ENCODE measurements at places on chromosomes 4 and X.

DNA sequence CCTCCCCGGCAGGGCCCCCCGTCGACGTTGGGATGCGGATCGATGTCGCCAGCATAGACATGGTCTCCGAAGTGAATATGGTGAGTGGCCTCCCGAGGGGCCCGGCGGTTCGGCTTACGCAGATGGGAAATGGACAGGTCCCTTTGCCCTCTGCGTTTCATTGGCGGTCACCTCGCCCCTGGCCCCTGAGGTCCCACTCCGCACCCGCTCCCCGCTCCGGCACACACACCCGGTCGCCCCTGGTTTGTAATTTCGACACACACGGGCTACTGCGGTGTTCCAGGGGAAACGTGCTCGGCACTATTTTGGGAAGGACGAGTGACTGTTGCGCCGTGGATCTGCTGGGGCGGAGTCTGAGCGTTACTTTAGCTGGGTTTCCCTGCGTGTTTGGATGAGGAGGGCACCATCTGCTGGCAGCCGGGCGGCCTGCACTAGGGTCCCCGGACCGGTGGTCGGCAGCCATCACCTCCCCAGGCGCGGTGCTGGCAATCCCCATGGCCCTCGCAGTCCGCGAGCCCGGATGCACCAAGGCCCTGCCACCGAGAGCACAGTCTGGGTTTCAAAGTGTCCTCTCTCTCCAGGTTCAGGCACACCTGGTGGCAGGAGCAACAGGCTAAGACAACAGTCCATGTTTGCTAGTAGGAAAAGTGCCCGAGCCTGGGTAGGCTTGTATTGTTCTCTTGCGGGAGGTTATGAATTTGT is 1.2 kb downstream of the GABRB1 start:
- DNase-seq, result peak; percentile 38

DNA sequence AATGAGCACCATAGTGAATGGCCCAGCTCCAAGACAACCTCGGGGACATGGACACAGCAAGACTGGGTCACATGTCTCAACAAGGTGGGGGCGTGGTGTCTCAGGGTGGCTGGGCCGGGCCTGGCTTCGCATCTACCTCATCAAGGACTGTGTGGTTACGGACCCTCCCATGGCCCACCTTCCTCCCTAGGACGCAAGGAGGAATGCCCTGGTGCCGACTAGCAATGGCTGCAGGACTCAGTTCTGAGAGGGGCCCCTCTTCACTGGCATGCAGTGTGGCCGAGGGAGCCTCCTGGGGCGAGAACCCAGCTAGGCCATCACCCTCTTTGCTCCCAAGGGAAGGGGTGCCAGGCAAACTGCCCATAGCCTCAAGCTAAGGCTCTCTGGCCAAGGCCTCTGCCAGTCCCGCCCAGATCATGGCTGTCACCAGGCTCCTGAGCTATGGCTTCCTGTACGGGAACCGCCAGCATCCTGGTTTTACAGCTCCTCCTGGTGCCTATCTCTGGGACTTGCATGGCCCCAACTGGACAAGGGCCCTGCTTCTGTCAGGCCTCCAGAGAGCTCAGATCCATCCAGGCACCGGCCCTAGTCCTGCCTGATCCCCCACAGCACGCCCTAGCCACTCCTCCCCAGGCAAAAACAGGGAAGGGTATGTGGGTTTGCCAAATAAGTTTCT is 218.0 kb upstream of the AGTR2 start:
- no peak for DNase-seq

GRCh38 chrX:150088042-150088441 is 149.8 kb upstream of the EOLA2 start:
- no peak for DNase-seq

DNA sequence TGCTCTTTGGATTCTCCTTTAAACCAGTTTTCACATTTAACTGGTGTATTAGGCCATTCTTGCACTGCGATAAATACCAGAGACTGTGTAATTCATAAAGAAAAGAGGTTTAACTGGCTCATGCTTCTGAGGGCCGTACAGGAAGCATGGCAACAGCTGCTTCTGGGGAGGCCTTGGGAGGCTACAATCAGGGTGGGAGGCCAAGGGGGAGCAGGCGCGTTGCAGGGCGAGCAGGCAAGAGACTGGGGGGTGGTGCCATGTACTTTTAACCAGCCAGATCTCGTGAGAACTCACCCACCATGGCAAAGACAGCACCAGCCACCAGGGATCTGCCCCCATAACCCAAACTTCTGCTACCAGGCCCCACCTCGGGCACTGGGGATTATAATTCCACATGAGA is 38.1 kb downstream of the RNF212 start:
- no peak for DNase-seq

DNA sequence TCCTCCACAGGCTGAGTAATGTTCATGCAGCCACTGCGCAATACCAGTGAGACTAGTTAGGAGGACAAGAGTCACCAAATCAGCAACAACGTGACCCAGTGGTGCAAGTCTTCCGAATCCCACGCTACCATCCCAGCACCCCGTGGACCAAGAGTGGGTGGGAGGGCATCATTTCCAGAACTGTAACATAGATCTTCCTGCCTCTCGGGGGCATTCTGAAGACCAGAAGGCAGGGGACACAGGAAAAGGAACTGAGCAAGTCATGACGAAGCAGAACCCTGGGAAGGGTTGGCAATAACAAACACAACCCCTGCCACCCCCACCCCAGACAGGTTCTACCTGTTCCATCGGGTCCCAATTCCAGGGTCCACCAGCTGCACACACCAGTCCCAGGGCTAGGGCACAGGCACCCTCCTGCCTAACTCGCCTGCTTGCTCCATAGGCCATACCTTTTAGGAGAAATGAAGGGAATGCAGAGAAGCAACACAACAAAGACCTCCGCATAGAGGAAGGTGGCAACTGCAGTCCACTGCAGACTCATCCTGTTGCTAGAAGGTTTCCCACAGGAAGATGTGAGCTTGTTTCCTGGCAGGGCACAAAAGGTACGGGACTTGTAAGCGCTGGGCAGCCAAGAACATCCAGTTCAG is 1.4 kb downstream of the BCAP31 start:
- no peak for DNase-seq

GRCh38 chr4:25592736-25593135 is 62.9 kb upstream of the SLC34A2 start:
- no peak for DNase-seq

GRCh38 chr4:123672987-123673386 is 276.4 kb downstream of the SPRY1 start:
- DNase-seq, result no peak

- no peak for DNase-seq
These were observed 104.0 kb downstream of the TEX13A start for GRCh38 chrX:105116486-105116885.

DNA sequence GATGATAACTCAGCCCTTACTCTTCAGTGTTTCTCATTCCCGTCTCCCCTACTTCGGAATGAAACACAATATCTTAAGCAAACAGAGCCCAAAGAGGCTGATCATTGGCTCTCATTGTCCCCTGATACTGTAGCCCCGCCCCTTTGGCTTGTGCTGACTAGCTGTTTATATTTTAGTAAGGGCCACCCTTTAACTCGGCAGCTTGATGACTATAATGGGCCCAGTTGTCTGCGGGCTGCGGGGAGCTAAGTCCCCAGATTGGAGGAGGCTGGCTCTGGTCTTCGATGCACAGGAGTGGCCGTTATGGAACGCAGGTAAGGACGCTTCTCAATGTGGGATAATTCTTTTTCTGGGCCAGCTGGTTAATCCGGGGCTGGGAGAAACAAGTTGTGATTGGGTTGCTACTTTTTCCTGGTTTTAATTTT is at the start of gene TRIM2:
Gene TRIM2, plus strand, starts transcription at position 197 of the 425 bp plus-strand sequence. Its CDS starts 88 bp downstream, at position 285.
- no peak for DNase-seq
